ENCODE measurements at places on chromosomes 2 and 18.

GRCh38 chr18:61889541-61889940 is 3.3 kb downstream of the RNF152 start:
- DNase-seq = no peak

- DNase-seq = no peak
Measured at GRCh38 chr2:65193446-65193845, 34.2 kb upstream of the ACTR2 start.

DNA sequence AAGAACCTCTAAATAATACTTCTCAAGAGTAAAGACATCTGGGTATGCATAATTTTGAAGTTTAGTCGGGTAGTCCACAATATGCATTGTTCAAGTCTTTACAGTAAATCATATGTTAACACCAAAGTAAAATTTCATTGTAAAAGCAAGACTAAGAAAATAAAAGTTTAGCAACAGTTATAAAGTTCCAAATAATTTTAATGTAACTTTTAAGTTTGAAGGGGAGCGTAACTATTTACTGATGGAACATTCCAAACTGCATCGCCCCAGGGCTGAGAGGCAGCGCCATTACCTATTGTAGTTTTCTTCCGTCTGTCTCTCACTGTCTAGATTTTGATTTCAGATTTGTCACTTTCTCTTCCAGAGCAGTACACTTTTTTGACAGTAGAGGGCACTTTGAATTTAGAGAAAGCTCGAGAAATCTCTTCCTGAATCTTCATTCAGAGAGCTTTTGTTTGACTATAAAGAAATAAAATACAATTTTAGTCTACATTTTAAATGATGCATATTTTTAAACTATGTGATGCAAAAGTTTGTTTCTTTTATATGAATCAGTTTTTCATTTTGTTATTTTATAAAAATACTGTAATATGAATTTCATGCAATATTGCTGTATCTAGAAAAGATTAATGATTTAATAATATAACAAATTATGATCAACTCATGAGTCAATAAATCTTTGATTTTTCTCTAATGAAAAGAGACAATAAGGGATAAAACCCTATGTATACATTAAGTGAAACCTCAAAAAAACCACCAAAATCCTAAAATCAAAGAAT is 389.8 kb downstream of the FIGN start:
- DNase-seq = no peak

DNA sequence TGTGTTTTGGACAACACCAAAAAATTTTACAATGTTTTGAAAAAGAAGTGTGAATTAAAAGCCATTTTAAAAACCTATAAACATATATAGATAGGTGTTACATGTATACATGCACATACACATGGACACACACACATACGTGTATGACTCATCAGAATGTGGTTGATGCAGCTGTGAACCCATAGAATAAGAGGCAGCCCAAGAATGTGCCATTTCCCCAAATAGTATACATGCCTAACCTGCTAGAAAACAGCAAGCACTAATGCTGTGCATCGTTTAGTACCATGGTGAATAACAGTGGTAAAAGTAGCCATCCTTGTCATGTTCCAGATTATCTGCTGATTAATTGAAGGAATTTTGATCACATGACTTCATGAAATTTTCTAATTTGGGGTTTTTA is 149.0 kb downstream of the DSEL start:
- no peak for DNase-seq

DNA sequence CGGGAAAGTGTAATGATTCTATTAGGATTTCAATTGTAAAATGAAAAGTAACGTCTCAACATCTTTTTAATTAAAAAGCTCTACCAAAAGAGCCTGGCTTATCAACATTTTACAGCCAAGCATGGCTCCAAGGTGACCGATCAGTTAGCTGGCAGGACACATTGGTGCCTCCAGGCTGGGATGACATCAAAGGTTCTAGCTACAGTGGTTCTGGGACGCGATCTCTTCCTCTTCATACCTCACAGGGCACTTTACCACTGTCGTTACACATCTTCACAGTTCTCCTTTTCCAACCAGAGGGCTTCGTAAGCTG is 693 bp downstream of the ORC2 start:
- DNase-seq = no peak

GRCh38 chr2:68799140-68800026 is 64.8 kb downstream of the ARHGAP25 start:
- DNase-seq = no peak
